ENCODE measurements at places on chromosomes 2 and 18.

DNA sequence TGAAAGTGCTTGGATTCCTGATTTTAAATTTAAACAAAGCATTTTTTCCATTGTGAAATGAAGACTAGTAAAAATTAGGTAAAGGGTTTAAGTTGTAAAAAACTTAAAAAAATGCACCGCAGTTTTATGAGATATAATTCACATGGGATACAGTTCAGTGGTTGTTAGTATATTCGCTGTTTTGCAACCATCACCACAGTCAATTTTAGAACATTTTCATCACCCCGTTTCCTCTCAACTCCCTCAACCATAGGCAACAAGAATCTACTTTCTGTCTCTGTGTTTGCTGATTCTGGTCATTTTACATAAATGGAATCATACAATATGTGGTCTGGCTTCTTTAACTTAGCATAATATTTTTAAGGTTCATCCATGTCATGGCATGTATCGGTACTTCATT, 4.0 kb downstream of the DGKD start:
- DNase-seq: no peak

DNA sequence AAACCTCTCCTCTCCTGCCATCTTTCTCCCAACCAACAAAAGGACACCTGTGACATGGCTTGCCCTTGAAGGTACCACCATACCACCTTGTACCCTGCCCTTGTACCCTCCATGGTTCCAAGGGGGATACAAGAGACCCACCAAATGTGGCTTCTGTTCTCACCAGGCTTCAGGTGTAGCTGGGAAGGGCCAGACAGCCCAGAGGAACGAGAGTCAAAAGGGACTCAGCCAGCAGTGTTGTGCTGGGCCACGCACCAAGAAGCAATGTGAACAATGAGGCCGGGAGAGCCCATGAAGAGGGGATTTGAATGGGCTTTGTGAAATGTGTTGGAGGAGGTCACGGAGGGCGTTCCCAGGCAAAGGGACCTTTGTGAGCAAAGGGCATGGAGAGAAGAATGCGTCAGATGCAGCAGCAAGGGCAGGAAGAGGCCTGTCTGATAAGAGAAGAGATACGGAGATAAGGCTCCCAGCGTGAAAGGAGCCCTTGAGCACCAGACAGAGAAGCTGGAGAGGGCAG, 48.6 kb downstream of the PLB1 start:
- DNase-seq: peak; percentile 4

- peak; percentile 4 for DNase-seq
Observed at GRCh38 chr2:60317844-60318243, 235.6 kb downstream of the BCL11A start.

DNA sequence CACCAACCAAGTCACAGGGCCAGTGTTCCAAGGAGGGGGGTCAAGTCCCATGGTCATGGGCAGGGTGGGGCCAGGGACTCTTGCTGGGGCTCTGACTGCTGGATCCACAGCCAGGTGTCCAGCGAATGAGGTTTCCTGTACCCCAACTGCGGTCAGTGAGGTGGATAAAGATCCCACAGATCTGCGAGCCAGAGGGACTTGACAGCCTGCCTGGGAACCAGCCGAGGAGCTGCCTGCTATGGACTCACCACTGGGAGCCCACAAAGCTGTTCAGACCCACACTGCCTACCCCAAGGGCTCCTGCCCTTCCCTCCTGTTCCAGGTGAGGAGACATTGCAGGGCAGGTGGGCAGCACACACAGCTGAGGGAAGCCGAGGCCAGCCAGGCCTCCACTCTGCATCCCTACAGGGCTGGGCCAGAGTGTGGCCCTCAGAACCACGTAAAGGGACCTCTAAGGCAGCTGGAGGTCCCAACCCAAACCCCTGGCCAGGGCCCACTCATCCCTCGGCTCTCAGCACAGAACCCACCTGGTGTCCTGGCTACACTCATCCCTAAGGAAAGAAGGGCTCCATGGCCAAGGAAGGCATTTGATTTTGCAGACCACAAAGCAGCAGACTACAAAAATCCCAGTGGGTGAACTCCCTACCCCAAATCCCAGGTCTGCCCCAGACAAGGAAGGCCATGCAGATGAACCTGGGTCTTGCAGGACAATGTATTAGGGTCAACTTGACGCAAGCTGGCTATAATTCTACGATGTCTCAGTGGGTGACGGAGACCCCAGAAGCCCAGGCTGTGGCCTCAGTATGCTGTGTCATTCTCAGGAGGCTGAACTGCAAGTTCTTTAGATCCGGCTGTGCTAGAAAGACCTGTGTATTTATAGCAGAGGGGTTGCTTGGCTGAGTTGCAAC, 209.2 kb downstream of the MGAT5 start:
- no peak for DNase-seq

GRCh38 chr2:168545439-168546082, 89.5 kb downstream of the CERS6 start:
- DNase-seq: no peak

DNA sequence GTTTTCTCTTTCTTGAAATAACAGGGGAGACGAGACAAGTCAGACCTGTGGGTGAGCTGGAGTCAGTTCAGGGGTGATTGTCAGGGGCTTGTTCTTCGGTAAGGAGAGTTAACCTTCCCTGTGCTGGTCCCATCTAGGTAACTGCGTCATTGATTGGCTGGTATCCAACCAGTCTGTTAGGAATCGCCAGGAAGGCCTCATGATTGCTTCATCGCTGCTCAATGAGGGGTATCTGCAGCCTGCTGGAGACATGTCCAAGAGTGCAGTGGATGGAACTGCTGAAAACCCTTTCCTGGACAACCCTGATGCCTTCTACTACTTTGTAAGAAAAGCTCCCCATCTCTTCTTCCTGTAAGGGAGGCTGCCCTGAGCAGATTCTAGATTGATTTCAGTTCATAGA, 21.3 kb downstream of the PLEK start:
- no peak for DNase-seq

GRCh38 chr2:170266358-170266757, 88.4 kb downstream of the MYO3B start:
- DNase-seq: no peak

- DNase-seq: no peak
Observed at GRCh38 chr18:39434223-39434920, 1868.8 kb upstream of the CELF4 start.

DNA sequence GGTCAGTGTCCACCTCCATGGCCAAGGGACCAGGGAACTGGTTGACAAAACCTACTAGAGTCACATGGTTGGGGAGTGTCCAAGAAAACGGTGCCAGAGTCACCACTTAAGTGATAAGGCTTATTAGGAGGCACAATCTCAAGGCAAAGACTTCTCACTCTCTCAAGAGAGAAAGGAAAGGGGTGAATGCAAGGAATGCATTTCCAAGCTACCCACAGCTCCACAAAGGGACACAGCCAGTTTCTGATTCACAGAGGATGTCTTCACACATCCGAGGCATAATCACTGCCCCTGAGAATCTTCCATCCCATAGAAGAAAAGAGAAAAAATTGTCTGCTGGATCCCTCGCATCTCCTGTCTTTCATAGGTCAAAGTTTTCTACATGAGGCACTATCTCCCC, 269.3 kb downstream of the TNS1 start:
- no peak for DNase-seq

DNA sequence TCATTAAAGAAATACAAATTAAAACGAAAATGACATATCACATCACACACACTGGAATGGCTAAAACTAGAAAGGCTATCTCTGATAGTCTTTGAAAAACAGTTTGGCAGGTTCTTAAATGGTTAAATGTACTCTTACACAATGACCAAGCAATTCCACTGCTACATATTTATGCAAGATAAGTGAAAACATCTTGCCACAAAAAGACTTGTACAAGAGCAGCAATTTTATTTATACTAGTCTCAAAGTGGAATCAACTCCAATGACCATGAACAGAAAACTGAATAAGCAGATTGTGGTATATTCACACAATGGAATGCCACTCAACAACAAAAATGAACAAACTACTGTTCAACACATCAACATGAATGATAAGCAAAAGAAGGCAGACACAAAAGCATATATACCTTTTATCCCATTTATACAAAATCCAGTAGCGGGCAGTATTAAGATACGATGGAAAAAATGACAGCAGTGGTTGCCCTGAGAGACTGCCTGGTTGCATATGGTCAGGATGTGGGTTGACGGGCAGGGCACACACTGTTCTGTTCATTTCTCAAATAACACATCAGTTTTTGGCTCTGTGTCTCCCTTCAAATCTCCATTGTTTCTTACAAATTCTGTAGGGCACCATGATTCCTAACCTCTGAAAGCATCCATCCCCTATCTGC, 25.4 kb downstream of the SP100 start:
- peak; percentile 68 for DNase-seq

DNA sequence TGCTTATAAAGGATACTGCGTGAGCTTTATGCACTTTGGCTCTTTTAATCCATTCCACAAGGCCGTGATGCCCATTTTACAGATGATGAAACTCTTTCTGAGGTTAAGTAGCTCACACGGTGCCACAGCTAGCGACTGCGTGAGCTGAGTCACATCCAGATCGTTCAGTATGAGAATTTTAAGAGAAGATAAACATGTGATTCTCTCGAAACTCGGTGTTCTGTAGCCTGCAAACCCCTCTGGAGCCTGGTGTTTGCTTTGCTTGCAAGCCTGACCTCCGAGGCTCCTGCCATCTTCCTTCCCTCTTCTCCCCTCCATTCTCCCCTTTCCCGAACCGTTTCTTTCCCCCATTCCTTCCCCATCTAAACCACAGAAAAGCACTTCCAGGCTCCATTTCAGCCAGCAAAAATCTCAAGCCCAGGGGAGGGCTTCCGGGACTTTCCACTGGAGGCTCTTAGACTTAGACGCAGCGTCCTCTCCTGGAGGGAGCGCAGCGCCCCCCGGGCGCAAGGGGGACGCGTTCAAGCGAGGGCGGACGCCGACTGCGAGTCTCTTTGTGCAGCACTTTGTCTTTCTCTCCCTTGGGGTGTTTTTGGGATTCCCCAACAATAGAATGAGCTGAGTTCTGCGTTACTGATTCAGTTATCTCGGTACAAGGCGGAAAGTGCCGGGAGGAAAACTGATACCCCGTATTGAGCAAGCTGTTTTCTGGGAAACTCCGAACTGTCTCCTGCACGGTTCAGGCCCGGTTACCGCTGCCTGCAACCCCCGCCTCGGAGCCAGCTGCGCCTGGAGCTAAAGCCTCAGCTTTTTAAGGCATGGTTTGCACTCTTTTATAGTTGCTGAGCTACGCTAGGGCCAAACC, 38.0 kb downstream of the CYP1B1 start:
- DNase-seq: no peak

DNA sequence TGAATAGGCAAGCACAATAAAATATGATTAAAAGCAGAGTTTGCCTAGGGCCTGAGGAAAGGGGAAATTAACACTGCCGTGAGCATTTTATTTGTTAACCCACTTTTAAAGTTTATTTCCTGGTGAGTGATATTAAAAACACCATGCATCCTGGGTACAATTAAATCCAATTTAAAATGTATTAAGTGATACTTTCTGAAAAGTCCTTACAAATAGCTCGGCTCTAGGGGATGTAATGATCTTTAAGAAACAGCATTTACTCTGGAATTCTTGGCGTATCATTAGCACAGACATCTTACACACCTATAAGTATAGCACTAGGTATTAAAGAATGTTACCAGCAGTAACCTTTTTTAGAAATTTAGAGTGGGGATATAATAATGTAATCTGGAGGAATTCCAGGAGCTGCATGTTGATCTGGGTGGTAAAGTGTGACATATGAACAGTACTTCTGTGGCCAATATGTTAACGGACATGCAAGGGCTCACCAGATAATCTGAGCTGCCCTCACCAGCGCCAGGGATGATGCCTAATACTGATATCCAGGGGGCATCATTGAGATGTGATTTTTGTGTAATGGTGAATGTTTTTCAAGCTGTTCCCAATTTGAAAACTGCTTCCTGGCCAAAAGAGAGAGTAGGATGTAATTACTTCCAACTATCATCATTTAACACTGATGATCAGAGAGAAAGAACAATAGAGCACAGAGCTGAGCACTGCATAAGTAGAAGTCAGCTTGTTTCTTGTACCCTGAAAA, 235.9 kb downstream of the DSEL start:
- no peak for DNase-seq

- DNase-seq: no peak
Observed at GRCh38 chr2:3476321-3476984, 42.9 kb downstream of the ADI1 start.

- no peak for DNase-seq
Observed at GRCh38 chr18:32437100-32437834, 33.4 kb downstream of the GAREM1 start.

DNA sequence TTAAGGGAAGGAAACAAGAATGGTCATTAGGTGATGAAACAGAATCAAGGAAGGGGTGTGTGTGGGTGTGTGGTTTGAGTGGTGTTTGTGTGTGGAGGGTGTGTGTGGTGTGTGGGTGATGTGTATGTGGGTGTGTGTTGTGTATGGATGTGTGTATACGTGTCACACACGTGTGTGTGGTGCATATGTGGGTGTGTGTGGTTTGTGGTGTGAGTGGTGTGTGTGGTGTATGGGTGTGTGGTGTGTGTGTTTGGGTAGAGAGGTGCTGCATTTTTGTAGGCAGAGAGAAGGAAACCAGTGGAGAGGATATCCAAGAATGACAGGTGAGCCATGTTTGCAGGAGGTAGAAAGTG, 1.1 kb upstream of the CEP192 start:
- DNase-seq: peak; percentile 44

DNA sequence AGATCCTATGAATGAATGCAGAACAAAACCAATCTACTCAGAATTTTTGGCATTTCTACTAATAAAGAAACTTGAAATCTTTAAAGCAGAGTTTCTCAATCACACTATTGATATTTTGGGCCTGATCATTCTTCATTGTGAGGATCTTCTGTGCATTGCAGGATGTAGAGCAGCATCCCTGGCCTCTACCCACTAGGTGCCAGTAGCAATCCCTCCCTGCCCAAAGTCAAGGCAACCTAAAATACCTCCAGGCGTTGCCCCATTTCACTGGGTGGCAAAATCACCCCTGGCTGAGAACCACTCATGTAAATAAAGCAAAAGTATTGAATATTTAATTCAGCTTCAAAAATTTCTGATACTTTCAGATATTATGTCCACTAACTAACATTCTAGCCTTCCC, 213.0 kb downstream of the SP3 start:
- no peak for DNase-seq

- DNase-seq: no peak
Observed at GRCh38 chr2:60294901-60295635, 258.4 kb downstream of the BCL11A start.

DNA sequence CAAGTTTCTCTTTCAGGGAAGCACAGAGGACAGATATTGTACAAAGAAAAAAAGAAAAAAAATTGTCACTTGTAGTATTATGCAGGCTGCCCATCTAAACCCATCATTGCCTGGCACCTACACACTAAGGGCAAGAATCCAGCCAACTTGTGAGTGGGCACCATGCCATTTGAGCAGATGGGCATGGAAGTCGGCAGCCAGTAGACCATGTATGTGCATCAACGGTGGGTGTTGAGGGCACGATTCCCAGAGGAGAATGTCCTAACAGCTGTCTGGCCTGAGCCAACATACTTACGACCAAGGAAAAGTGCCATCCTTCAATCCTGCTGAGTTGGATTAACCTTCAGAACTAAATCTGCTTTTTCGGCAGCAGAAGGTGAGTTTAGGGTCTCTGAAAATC, 63.9 kb downstream of the ARHGAP15 start:
- DNase-seq: no peak

- no peak for DNase-seq
Observed at GRCh38 chr18:35271656-35272055, 18.4 kb downstream of the ZSCAN30 start.
